Sciatic nerve (tissue), 2 donors: ENCODE measurements at places on chromosomes 1 and 21.

- DNase-seq = no peak
Observed at GRCh38 chr1:155329980-155330598, 9.4 kb downstream of the RUSC1 start.

- DNase-seq = no peak
Observed at GRCh38 chr1:167165948-167166689, 54.6 kb upstream of the POU2F1 start.

GRCh38 chr21:37619464-37619974, 252.9 kb downstream of the DYRK1A start:
- DNase-seq = no peak

DNA sequence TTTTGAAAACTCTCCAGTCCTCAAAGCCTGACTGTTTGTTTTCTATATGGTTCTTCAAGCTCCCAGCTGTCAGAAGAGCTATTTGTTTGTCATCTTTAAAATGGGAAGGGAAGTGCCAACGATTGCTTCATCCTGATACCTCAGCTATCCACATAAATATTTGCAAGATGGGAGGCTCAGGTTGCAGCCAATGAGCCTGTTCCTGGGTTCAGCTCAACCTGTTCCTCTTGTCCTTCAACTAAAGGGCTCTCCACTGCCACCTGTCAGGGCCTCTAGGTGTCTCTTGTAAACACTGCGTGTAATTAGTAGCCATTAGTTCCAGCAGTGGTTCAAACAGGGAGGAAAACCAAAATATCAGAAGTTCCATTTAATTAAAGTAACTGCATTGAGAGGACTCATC, 445.1 kb downstream of the AJAP1 start:
- no peak for DNase-seq

- no peak for DNase-seq
Observed at GRCh38 chr1:51415963-51416362, 85.6 kb upstream of the TTC39A start.

DNA sequence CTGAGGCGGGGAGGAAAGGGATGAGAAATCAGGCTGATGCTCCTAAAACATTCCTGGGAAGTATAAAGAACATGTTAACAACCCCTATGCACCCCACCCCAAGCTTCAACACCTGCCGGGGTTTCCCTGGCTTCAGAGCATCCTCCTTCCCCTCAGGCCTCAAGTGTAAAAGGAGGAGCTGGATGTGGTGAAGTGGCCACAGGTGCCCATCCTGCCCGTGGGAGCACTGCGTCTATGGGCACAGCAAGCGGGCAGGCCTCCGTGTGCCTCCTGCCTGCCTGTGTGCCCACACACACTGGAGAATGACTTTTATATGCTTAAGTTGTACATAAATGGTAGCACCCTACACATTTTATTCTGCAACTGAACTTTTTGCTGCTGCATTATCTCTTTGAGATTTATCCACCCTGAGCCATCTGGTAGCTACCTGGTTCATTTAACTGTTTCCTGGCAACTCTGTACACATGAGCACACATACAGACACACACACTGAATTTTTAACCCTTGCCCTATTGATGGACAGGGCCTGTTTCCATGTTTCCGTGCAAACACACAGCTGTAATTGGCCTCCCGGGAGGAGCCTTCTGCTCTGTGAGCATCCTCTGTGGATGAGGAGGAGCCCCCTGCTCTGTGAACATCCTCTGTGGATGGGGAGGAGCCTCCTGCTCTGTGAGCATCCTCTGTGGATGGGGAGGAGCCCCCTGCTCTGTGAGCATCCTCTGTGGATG, 13.4 kb upstream of the FTCD start:
- no peak for DNase-seq

- DNase-seq = peak; percentile 82
Observed at GRCh38 chr1:156499842-156500542, 583 bp downstream of the MEF2D start.

DNA sequence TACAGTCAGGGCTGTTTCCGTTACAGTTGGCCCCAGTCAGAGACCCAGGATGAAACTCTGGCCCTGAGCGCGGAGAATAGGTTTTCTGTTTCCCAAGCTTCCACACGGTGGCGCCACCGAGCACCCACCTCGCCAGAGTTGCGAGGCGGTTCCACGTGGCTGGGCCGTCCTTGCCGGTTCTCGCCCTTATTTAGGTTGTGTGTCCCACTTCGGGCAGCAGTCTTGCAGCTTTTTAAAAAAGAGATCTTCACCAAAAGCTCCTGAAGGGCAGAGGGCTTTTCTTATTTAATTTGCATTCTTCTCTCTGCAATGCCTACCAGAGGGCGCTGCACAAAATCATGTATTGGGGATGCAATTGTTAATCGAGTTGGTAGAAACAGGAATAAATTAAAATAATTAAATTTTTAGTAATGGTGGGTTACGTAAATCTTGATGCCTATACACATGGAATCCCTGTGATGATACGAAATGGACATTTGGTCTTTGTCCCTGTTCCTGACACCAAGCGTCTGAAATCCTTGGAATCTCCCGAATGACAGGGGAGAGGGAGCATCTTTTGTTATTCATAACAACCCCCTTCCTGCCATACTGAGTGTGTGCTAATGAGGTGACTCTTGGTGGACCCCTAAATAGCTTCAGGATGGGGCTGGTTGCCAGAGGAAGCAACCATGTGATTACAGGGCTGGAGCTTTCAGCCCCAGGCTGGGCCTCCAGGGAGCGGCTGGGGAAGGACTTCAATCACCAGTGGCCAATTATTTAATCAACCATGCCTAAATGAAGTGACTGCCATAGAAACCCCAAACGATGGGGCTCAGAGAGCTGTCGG, 5.6 kb upstream of the S100A7 start:
- DNase-seq = peak; percentile 76

DNA sequence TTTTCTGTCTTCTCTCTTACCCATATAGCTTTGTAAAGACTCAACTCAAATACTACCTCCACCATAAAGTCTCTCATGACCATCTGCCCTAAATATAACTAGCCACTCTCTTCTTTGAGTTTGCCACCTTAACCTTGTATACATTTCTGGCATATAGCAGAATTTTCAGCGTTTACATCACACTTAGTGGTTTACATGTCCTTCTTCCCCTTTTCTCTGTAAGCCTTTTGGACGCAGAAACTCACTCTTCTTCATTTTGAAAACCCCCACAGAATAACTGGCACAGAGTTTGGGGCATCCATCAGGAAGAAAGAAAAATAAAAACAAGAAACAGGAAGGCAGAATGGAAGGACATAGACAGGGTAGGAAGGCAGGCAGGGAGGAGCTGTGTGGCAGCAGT, 131.8 kb upstream of the DUSP10 start:
- DNase-seq = no peak
